ENCODE measurements at places on chromosomes 7 and 10. TPM values are rescaled to one million over a fixed set of nuclear protein-coding genes. Genes with fewer than 3 reads are reported as not detected.

The UPF2 gene
- total RNA-seq = 16.0 TPM

The ADRB1 gene
- 18.9 TPM for total RNA-seq

The CLRN3 gene
- total RNA-seq = 0.49 TPM

The MUC3A gene
- total RNA-seq = 3.1 TPM

The PCLO gene
- 11.5 TPM for total RNA-seq

The AGAP6 gene
- total RNA-seq = 13.0 TPM

The TAS2R40 gene
- not detected for total RNA-seq

The RAB19 gene
- 7.3 TPM for total RNA-seq

The GRM3 gene
- total RNA-seq = not detected

The PAPOLB gene
- total RNA-seq = 0.98 TPM

The PALD1 gene
- 25.4 TPM for total RNA-seq

The DNAH11 gene
- 4.2 TPM for total RNA-seq

The PDE1C gene
- 38.8 TPM for total RNA-seq

The SPDYE2B gene
- not detected for total RNA-seq

The CALD1 gene
- total RNA-seq = 153 TPM

The GJD4 gene
- not detected for total RNA-seq

The MRPL32 gene
- 37.9 TPM for total RNA-seq

The DCLRE1C gene
- total RNA-seq = 15.0 TPM

The SFMBT2 gene
- 8.8 TPM for total RNA-seq

The CASP7 gene
- 35.1 TPM for total RNA-seq

The AKR1C3 gene
- 130 TPM for total RNA-seq

The NPTX2 gene
- total RNA-seq = not detected

The ATOH7 gene
- not detected for total RNA-seq

The CNNM1 gene
- not detected for total RNA-seq

The AGR2 gene
- total RNA-seq = 55.4 TPM

The ATAD1 gene
- total RNA-seq = 13.1 TPM

The GFRA1 gene
- total RNA-seq = 3.2 TPM

The OR2A42 gene
- not detected for total RNA-seq

The AKR1D1 gene
- total RNA-seq = not detected

The BMPER gene
- total RNA-seq = 15.6 TPM

The NAT16 gene
- total RNA-seq = not detected

Data from upper lobe of left lung (tissue), 6 donors.